ENCODE measurements at places on chromosomes 1 and 21. TPM values are rescaled to one million over a fixed set of nuclear protein-coding genes. Genes with fewer than 3 reads are reported as not detected.

The KIF26B gene
- 0.88 TPM for total RNA-seq

The TSPAN1 gene
- total RNA-seq, result 37.5 TPM

The TMCO2 gene
- not detected for total RNA-seq

The PDE9A gene
- 1.4 TPM for total RNA-seq

The OR2W3 gene
- not detected for total RNA-seq

The UBE2U gene
- total RNA-seq, result not detected

The KCNK1 gene
- 13.4 TPM for total RNA-seq

The PEAR1 gene
- total RNA-seq, result 5.0 TPM

The LRRC8B gene
- 9.1 TPM for total RNA-seq

The SSBP3 gene
- 4.7 TPM for total RNA-seq

The OLFML2B gene
- total RNA-seq, result not detected
